ENCODE measurements at places on chromosomes 13 and 19.

- DNase-seq = no peak
Measured at GRCh38 chr13:113288880-113289279, 8.2 kb upstream of the LAMP1 start.

DNA sequence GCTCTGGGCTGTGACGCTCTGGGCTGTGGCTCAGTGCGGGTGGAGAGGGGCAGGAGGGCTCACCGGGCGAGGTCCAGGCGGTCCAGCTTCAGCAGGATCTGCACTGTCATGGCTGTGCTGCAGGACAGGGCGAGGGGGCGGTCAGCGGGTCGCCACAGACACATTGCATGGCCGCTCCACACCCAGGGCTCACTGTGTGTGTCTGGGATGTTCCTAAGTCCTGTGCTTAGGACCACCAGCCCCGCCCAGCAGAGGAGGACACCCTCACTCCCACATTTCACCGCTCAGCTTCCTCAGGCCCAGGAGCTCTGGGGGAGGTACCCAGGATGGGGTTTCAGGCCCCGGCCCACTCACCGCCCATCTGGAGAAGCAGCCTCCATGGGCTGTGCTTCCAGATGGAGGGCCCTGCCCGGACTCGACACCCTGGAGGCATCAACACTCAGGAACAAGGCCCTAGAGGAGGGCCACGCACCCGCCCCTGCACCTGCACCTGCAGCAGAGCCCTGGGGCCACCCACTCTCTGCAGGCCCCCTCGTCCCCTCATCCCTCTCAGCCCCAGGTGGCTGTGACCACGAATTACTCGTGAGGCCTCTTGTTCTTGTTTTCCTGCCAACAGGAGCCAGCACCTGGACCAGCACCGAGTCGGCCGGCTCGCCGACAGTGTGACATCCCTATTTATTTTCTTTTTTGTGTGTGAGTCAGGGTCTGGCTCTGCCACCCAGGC, 9.7 kb upstream of the CERS1 start:
- no peak for DNase-seq

DNA sequence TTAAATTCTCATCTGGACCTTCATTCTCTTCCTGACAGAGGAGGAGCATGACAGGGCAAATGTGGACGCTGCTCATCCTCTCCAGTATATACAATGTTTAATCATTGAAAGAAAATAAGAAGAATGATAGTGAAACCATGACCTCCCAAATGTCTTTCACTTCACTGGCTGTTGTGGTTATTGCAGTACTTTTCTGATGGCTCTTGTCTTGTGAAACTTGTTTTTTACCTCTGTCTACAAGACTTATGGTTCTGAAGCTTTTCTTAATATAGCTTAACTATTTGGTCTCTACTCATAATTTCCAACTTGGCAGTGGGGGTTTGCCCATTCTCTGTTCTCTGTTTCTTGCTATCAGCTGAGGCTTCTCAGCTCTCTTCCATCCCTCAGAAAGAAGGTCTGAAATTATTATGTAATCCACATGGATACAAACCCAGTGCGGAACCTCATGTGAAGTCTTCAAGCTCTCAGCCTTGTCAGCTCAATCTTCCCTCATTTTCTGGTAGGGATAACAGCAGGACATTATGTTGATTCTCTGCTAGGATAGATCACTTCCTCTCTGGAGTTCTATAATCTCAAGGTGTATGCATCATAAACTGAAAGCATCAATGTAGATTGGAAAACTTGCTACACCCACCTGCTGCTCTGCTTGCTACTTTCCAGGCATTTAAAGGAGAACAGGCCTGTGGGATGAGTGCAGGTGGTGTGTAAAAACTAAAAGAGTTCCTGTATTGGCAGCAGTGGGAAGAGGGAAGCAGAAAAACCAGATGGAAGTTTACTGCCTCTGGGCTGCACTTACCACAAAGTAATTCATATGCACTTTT, 250.3 kb upstream of the HTR2A start:
- DNase-seq = no peak

DNA sequence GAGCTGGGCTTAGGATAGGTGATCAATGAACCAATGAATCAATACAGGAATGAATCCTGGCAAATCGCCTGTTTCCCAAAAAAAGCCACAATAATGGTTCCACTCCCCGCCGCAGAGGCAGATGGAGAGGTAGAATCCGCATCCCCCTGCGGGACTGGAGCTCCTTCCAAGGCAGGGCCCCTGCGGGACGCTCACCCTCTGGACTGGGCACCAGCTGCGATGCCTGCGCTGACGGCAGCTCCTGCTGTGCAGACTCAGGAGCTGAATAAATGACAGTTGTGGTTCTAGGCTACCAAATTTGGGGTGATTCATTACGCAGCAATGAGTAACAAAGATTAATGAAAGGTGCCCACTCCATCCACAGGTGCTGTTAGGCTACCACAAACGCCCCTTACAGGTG, 8.8 kb upstream of the CDC34 start:
- DNase-seq = no peak

DNA sequence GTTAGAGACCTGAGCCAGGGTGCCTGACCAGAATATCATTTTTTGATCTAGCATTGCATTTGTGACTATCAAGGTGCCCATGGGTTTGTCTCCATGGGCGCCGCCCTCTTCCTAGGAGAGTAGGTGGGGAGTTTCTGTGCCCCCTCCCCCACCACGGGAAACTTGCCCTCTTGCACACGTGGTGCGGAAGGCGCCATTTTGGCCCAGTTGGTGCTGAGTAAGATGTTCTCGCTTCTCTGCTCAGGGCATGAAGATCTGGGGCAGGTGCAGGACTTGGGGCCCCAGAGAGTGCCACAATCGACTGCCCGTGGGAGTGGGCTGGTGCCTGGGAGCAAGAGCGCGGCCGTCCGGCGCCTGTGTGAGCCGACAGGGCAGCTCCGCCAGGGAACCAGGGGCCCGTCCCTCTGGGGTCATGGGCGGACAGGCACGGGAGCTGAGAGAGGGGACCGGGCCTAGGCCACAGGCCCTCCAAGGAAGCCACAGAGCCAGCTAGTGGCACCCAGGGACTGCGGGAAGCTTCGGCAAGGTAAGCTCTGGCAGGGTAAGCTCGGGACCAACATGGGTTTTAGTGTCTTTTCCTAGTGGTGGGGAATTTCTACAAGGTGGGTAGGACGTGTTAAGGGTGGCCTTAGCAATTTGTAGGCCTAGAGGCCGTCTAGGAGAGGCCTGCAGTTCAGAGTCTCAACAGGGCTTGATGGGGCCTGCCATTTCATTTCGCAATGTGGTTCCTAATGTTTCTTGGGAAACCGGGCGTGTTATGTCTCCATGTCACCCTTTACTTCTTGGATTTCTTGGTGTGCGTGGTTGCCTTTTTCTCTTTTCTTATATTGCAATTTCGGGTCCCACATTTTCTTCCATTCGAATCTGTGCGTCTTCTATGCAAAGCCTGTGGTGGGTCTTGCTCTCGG, 14.5 kb downstream of the SACS start:
- DNase-seq = no peak

DNA sequence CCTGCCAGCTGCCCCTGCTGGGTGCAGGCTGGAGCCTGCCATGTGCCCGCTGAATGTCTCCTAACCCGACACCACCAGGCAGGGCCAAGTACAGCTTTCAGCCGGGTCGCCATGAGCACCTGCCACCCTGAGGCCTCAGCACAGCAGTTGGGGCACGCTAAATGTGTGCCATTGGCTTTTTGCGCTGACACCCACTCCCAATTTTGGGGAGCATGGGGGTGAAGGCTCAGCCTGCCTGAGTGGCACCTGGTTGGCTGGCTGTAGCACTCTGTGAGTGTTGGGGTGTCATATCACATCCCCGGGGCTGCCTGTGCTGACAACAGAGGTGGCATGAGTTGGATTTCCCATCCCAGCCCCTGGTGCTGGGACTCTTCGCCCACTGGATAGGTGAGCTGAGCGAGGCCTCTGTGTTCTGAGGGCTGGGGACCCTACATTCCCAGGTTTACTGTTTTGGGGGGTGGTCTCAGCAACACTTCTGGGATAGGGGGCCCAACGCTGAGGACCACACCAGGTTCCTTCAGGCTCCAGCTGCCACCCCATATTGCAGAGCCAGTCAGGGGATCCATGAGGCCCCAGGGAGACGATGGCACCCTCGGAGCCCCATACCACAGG, 7.2 kb upstream of the RELB start:
- no peak for DNase-seq

GRCh38 chr19:13398780-13399726, 107.2 kb downstream of the CACNA1A start:
- no peak for DNase-seq

All from hematopoietic multipotent progenitor cell treated with erythropoietin and hydrocortisone succinate and interleukin-3 and kit ligand, for 6 days (in vitro differentiated cells).